ENCODE measurements at places on chromosomes 3 and 15.

GRCh38 chr3:117811786-117812185 is 1102.2 kb downstream of the TUSC7 start:
- no peak for DNase-seq

DNA sequence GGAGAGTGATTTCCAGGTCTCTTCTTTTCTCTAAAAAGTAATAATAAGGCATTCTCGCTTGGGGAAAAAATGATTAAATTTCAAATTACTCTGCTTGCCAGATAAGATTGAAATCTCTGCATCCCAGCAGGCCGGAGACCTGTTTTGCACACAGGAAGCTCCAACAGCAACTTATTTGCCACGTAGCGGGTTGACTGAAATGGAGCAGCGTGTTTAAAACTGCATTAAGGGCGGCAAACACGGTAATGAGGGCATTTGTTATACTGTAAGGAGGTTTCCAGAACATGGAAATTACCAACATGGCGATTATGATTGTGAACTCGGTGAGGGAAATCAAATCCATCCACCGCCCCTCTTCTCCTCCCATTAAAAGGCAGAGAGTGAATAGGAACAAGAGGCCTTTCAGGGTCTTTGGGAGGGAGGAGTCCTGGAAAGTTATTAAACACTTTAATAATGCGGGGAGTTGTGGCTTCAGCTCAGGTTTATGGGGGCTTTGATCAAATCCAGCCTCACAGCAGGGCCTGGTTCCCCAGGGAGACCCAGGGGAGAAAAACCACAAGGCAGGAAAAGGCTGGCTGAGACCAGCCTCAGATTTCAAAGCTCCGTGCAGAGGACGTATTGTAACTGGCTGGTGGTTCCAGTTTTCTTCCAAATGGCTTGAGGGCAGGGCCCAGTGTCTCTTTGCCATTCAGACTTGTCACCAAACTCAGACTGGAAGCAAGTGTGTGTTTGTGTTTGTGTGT is 242.3 kb downstream of the TLE3 start:
- no peak for DNase-seq

DNA sequence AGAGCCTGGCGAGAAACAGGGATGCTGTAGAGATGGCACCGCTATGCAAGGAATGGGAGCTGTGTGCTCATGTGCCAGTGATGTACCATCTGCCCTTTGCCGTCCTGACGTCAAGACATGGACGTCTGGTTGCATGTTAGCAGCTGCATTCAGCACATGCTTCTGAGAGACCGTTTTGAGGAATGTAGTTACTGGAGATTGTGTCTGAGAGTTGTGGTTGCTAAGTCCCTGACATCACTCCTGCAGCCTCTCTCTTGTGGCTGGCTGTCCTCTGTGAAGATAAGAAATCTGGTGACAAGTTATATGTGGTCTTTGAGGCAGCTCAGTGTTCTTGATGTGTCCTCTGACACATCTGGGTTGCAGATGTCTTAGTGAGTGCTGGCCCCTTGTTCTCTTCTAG is 165.1 kb downstream of the APBA2 start:
- no peak for DNase-seq

DNA sequence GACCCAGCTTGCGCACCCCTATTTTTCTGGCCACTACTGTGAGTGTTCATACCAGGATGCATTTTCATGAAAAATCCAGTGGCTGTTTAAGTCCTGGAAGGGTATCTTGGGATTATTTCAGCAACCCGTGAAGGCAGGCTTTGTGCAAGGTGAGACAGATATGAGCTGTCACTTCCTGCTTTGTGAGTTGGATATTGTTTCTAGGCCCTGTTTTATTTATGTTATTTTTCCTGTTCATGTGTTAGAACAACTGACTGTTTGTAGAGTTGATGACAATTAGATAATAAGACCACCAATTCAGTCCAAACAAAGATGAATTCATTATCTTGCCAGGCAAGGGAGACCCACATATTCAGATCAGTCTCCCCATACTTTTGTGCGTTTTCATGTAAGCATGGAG is 42.5 kb downstream of the ZBTB38 start:
- DNase-seq = no peak

DNA sequence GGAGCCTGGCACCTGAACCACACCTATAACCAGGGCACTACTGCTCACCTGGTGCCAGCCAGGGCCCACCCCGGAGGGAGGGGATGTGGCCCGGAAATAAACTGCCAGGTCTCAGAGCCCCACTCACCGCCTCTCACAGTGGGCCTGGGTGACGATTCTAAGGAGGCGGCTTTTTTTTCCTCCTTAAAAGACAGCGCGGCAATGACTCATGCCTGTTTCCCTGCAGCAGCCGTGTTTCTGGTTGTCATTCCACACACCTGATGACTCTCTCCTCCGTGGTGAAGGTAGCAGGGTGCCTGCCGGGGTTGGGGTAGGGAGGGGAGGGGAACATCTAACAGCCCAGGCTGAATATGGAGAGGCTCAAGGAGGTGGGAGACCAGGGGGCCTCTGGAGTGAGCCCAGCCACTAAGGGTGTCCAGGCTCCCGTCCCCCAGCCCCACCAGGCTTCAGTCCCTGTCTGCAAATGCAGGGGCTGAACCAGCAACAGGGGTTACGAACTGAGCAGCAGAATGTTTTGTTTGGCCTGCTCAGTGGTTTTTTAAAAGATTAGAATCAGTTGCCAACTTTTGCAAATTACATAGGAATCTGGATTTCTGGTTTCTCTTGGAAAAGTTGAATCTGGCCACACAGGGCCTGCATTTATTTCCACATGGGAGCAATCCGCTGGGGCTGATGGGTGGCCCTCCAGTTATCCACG is 127.3 kb upstream of the LINGO1 start:
- DNase-seq = no peak

DNA sequence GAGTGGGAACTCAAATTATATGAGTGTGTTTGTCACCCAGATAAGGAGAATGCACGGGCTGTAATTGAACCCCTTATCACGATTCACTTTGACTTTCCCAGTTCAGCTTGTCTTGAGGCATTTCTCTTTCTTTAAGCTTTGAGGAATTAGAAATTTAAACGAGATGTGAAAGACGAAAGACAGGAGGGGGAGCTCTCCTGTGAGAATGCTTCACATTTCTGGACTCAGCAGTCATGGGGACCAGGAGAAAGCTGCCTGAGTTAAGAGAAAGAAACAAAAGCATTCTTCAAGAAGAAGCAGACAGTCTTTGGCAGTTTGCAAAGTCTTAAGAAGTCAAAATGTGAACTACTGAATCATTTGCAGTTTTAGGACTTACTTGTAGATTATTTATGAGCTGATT is 205.6 kb downstream of the NECTIN3 start:
- no peak for DNase-seq

- DNase-seq = no peak
Observed at GRCh38 chr15:76391309-76391708, 54.7 kb downstream of the ISL2 start.

GRCh38 chr3:106485217-106485616 is 616.4 kb upstream of the CBLB start:
- no peak for DNase-seq

GRCh38 chr3:191333298-191333880 is 3.1 kb upstream of the UTS2B start:
- DNase-seq = no peak

DNA sequence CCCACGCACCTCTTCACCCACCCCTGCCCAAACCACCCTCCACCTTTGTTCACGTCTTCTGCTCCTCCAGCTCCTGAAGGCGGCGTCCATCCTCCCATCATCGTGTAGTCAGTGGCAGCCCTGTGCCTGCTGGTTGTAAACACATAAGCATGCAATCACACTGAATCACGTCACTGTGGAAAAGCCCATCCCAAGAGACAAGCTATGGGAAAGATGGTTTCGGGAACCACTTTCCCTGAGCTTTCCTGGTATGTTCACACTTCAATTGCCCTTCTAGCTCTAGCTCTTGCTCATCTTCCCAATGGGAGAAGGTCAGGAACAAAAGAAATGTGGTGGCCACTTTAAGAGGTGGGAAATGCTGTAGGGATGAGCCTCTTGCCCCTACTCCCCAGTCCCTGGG is 14.4 kb upstream of the GOLGA8J start:
- no peak for DNase-seq

DNA sequence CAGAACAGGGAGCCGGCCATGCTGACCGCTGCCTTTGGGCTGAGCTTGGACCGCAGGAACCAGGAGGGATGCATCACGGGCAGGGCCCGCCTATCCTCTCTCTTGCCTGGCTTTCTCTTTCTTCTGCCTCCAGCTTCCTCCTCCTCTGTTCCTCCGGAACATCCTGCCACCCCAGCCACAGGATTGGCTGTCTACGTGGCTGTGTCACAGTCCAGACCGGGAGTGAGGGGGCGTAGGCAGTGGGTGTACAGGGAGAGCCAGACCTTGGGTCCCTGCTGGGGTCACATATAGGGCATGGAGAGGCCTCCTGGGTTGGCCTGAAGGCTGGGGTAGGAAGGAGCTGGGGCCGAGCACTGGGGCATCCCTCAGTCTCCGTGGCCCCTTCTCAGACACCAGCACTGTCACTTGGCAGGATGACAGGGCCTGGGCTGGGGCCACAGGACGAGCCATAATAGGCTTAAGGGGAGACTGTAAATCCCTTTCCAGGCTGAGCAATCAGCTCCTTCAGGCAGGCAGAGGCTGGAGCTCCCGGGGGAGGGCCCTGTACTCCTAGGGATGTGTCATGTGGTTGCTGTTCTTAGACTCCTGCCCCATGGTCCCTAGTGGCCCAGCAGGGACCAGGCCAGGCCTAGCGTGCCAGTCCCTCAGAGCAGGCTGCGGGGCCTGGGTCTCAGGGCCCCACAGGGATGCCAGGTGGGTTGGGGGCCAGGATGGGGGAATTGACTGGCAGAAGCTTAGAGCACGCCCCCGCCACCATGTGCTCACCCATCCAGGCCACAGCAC is 25.4 kb downstream of the LINGO1 start:
- DNase-seq = no peak

DNA sequence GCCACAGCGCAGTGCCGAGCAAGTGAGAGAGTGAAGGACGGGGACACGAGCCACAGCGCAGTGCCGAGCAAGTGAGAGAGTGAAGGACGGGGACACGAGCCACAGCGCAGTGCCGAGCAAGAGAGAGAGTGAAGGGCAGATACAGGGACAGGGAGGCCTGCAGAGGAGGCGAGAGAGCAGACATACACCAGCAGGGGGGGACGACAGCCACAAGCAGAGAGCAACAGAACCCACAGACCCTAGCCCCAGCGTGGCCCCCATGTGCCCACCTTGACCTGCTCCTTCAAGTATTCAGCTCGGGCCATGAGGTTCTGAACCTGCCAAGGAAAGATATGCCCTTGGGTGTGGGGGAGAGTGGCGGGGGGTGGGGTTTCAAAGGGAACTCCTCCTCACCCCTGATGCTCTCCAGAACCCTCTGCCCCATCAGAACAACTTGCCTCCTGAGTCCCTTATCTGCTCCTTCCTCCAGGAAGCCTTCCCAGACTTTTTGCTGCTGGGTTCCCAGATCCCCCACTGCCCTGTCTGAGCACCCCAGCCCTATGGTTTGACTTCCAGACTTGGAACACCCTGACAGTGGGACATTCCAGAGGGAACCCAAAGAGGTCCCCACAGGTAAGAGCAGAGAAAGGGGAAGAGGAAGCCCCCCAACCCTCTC is 5.3 kb downstream of the ULK3 start:
- DNase-seq = no peak

GRCh38 chr3:165837058-165837525 is at the start of gene BCHE:
BCHE (minus strand) TSS chr3:165837423; CDS start chr3:165831033, 6,390 bp downstream.
- DNase-seq = no peak

GRCh38 chr15:34122771-34123183 is 20.9 kb downstream of the PGBD4 start:
- no peak for DNase-seq

DNA sequence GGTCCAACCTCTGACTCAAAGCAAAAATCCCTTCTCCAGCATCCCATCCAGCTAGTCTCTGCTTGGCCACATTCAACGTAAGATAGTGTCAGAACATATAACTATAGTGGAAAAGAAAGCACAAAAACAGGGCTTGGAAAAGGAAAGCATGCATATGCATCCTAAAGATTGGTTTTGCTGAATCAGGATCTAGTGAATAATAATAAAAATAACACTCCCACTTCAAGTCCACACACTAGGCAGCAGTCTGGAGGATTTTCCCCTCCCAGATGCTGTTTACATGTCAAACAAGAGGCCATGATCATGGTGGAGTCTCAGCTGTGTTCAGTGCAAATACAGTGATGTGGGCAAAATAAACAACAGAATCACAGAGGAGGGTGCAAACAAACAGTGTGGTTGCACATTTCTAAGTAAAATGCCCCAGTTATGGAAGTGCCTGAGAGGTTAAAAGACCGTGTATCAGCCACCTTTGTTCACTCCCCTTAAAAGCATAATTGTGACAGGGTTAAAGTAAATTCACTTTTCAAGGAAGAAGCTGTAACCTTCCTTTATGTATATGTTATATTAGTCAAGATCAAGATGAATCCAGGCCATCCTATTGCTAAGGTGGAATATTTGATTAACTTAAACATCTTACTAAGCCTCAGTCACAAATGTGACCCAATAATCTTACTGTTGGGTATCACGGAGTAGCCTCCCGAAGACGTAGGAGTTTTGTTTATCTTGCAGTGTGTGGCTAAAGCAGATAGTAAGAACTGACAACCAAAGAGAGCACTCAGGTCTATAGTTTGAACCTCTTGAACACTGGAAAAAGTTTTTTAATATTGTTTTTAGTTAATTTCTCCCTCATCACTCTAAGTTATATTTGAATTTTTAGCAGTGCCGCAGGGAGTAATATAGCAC is 424.5 kb downstream of the SOX2 start:
- no peak for DNase-seq

- DNase-seq = no peak
Observed at GRCh38 chr15:66679657-66680108, 22.4 kb upstream of the SMAD6 start.

GRCh38 chr3:160402221-160403027 is 3.0 kb downstream of the SMC4 start:
- no peak for DNase-seq

- no peak for DNase-seq
Observed at GRCh38 chr15:49163678-49164077, 6.4 kb upstream of the GALK2 start.

- no peak for DNase-seq
Observed at GRCh38 chr3:70383360-70383831, 71.0 kb upstream of the MDFIC2 start.

DNA sequence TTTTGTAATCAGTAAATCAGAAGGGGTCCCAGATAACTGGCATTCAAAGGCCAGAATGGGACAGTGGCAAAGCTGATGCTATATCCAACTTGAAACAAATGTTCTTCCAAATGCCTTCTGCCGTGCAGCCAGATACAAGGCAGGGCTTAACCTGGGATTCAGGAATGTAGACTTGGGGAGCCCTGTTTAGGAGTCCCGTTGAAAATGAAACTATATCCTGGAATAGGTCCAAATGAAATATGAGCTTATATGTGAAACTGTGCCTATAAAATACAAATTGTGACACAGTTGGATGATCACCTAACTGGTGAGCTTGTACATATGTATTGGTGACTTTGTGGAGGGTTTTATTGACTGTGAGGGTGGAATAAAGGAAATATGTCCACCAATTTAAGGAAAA is 28.7 kb downstream of the FRMD4B start:
- no peak for DNase-seq
